ENCODE measurements at places on chromosomes 6 and 20.

GRCh38 chr20:59247731-59248684, 52.4 kb upstream of the EDN3 start:
- DNase-seq = no peak

- DNase-seq = no peak
Measured at GRCh38 chr20:22387452-22387851, 196.9 kb downstream of the FOXA2 start.

DNA sequence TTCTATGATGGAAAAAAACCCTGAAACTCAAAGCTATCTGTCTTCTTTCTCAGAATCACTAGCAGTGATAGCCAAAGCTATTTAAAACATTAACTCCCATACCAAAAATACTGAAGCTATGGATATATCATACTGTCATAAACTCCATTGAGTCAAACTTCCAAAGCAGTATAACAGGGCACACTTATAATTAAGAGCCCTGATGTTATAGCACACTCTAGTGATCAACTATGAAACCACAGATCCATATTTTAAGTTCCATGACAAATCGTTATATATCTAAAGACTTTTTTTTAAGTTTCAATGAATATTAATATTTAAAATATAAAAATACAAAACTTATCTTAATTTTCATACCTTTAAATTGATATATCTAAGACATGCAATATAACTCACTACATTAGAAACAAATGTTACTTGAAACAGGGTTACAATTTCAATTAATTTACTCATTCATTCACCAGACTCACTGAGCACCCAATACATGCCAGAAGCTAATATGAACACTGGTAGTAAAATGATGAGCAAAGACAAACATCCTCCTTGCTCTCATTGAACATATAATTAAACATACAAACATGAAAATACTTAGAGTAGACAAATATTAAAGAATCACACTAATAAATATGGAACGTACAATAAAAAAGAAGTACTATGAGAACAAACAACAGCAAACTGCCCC, 69.3 kb downstream of the IBTK start:
- no peak for DNase-seq

DNA sequence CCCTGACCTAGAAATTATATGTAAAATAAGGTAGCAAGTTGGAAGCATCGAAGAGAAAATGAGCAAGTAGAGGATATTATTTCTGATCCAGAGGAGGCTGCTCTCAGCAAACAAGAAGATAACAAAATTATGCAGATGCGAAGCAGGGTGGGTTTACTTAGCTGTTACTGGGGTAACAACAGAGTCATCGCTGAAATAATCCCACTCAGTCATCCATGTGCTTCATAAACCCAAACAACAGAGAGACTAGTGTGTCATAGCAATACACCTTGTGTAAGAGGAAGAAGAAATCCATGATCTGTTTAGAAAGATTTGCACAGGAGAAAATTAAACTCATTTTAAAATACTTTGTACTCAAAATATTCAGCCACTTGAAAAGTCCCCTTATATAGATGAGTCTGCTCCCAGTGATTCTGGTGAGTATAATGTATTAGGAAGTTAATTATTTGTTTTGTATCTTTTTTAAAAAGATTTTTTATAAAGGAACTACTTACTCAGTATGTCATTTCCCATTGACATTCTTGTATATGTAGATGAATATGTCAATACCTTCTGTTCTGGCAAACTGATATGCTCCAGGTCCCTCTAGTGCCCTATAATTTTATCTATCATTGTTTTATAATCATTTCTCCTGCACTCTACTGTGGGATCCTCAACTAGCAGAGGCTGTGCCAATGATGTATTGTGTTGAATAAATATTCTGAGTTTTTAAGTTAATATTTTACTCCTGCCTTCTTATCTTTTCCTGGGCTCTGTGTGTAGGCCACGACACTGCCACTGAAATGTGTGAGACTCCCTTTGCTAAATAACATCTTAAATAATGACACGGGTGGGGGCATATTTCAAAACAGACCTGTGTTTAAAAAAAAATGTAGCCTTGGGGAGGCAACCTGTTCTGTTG, 8.6 kb upstream of the HIVEP2 start:
- DNase-seq = no peak

- no peak for DNase-seq
Measured at GRCh38 chr20:32537657-32538525, 47.2 kb downstream of the NOL4L start.

DNA sequence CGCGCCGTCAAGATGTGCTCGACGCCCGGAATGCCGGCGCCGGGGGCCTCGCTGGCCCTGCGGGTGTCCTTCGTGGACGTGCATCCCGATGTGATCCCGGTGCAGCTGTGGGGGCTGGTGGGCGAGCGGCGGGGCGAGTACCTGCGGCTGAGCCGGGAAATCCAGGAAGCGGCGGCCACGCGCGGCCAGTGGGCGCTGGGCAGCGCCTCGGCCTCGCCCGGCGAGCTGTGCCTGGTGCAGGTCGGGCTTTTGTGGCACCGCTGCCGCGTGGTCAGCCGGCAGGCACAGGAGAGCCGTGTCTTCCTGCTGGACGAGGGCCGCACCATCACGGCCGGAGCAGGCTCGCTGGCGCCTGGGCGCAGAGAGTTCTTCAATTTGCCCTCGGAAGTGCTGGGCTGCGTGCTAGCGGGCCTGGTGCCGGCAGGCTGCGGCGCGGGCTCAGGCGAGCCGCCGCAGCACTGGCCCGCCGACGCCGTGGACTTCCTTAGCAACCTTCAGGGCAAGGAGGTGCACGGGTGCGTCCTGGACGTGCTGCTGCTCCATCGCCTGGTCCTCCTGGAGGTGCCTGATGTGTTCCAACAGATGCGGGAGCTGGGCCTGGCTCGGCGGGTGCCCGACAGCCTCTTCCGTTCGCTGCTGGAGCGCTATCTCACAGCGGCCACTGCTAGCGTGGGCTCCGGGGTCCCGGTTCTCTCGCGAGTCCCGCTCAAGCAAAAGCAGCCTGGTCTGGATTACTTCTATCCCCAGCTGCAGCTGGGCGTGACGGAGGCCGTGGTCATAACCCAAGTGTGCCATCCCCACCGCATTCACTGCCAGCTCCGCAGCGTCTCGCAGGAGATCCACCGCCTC, 656 bp downstream of the TDRD6 start:
- no peak for DNase-seq

- no peak for DNase-seq
Measured at GRCh38 chr6:41055149-41055548, 2.1 kb downstream of the APOBEC2 start.

- no peak for DNase-seq
Measured at GRCh38 chr6:112846681-112847080, 499.6 kb downstream of the RFPL4B start.

- DNase-seq = no peak
Measured at GRCh38 chr20:18615020-18615650, 27.3 kb downstream of the DTD1 start.

- DNase-seq = no peak
Measured at GRCh38 chr6:122758927-122759334, 20.6 kb upstream of the FABP7 start.

DNA sequence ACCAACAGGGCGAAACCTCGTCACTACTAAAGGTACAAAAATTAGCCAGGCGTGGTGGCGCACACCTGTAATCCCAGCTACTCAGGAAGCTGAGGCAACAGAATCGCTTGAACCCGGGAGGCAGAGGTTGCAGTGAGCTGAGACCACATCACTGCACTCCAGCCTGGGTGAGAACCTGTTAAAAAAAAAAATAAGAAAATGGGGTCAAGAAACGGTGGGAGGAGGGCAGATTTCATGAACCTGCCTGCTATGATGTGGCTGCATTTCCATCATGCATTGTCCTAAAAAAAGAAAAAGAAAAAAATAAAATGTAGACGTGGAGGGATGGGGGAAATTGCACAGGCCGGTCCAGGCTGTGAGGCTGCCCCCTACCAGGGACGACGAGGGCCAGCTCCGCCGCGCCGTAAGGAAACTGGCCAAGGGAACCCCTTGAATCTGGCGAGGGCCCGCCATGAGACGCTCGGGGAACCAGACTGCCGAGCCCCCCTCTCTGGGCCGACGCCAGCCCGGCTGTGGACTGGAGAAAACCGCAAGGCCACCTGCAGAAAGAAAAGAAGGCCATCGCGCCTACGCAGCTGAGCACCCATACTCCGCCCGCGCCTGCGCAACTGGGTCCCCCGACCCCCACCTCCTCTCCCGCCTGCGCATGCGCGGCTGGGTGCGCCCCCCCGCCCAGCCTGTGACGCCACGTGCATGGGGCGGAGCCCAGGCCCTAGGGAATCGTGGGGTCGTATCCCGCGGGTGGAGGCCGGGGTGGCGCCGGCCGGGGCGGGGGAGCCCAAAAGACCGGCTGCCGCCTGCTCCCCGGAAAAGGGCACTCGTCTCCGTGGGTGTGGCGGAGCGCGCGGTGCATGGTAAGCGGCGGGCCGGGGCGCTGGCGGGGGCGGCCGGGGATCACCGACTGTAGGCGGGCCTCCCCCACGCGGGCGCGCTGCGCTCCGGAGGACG, at the start of gene ENTPD6:
TSS of gene ENTPD6 (plus strand) at position 699 of the 948 bp plus-strand sequence. CDS start 10,825 bp downstream, outside the sequence.
- DNase-seq = peak; percentile 76

- DNase-seq = no peak
Measured at GRCh38 chr20:1971893-1972586, 21.8 kb downstream of the PDYN start.

DNA sequence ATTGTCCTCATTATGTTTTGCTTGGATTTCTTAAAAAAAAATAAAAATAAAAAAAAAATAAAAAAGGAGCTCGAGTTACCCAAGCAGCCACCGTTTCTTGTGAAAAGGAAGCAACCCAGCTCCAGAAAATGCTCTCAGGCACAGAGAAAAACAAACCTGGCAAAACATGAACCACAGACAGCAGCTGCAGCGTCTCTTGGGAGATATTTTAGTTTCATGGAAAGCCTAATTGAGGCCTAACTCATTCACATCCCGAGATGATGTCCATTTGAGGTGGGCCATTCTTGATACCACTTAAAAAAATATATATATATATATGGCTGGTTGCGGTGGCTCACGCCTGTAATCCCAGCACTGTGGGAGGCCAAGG, 13.7 kb upstream of the MRAP2 start:
- DNase-seq = no peak

- DNase-seq = no peak
Measured at GRCh38 chr6:7165890-7166267, 58.1 kb downstream of the RREB1 start.

- peak; percentile 74 for DNase-seq
Measured at GRCh38 chr20:35092524-35093266, at the start of gene TRPC4AP. Gene TRPC4AP, minus strand, starts transcription at chr20:35092807. Its CDS starts 26 bp downstream, at chr20:35092781.

- DNase-seq = no peak
Measured at GRCh38 chr6:46734867-46735719, at the start of gene PLA2G7. Gene PLA2G7, minus strand, starts transcription at chr6:46735375. Its CDS starts 12,484 bp downstream, at chr6:46722891.

DNA sequence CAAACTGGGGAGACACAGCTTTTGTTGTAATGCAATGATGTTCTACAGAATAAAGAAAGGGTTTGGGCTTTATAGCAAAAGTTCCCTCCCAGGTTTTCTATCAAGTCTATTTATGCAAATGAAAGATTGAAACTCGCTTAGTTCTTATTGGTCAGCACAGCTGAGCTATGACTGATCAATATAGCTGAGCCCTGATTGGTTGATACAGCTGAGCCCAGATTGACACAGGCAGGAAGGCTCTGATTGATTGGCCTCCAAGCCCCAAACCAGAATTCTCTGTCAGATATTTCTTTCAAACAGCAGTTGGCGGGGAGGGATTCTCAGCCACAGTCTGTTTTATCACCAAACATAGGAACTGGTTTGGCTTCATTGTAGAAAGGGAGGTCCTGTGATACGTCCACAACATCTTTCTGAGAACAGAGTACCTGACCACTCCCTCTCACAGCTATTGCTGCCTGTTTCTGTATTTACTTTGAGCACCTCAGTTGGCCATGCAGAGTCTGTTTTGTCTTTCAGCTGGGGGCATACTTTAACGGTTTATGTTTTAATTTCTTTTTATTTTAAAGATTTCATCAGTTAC, 223.5 kb downstream of the PACRG start:
- no peak for DNase-seq

- DNase-seq = no peak
Measured at GRCh38 chr6:29461021-29461814, 4.3 kb downstream of the OR2H1 start.

DNA sequence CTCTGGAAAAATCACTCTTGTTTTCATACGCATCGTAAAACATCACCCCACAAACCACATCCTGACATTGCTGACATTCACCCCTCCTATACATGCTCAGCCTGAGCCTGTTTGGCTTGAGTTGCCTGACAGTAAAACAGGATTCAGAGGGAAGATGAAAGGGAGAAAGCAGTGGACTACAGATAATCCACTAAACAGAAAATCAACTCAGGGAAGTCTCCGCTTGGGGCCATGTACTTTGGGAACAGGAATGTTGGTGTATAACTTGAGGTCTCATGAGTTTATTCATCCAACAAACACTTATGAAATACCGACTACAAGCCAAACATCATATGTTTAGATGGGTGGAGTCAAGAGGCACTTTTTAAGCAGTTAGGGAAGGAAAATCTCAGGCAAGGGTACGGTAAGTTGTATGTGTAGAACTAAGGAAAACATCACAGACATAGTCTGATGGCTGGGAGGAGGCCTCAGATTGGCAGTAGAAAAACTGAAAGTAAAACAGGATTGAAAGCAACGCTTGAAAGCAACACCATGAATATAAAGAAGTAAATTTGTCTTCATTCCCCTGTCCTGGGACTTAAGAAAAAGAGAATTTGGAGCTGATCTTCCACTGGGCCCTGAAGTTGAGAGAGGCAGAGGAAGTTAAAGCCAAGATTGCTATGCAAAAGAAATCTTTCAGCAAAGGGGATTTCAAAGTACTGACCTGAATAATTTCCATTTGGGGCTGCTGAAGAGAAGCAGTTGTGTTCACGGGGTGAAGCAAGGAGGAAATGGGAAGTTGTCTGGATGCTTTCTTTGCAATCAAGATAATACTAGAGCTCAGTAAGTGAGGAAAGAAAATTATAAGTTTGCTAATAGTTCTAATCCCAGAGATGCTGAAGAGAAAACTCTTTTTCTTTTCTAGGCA, 28.8 kb downstream of the PDE7B start:
- peak; percentile 80 for DNase-seq

DNA sequence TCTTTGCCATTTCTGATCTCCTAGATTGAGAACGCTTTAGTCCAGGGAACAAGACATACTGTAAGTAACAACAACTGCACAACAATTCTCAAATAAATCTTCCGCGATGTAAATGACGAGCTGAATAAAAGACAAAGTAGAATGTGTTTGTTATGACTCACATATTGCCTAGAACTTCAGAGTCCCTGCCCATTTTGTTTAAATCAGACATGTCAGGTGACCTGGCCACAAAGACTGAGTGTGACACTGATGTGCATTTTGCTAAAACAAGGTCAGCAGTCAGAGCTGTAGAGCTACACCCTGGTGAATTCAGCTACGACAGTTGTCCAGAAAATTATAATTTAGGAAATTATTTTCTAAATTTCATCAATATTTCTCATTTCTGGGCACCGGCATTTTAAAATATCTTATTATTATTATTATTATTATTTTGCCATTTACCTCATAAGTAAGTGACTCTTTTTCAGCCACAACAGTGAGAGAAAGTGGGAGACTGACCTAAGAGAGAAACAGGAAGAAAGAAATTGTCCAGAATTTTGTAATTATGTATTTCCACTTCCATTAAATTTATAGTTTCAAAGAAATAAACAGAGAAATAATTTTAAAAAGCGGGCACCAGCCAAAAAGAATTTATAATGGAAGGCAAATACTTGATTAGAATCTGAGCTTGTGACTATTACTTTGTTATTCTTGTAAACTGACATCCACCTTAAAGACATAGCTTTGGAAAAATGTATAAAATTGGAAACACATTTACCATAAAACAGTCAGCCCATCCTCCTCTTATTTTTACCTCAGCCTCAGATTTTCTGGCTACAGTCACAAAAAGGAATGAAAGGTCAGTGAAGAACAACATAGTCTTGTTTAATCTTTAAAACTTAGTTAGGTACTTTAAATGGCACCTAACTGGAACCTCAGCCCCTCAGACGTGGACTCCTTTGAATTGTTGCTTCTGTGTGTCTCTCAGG, 157.0 kb upstream of the CITED2 start:
- DNase-seq = peak; percentile 36

Data from brain microvascular endothelial cell (primary cell).